ENCODE measurements at places on chromosomes 6 and 20. TPM values are rescaled to one million over a fixed set of nuclear protein-coding genes. Genes with fewer than 3 reads are reported as not detected.

DNA sequence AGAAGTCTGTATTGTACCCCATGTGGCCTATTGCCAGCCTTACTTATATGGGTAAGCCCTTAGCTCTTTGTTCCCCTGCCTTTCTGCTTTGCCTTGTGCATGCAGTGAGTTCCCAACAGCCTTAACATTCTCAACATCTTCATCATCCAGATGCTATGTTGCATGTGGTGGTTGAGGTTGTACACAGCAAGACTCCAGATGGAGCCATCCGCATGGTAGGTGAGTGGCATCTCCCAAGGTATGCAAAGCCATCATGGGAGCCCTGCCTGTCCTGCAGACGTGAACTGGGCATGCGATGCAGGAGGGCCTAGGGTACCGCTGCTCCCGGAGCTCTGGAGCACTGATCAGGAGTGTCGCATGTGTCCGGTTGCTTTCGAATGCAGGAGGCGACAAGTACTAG, 16.1 kb downstream of the CEP43 start:
- no peak for DNase-seq

DNA sequence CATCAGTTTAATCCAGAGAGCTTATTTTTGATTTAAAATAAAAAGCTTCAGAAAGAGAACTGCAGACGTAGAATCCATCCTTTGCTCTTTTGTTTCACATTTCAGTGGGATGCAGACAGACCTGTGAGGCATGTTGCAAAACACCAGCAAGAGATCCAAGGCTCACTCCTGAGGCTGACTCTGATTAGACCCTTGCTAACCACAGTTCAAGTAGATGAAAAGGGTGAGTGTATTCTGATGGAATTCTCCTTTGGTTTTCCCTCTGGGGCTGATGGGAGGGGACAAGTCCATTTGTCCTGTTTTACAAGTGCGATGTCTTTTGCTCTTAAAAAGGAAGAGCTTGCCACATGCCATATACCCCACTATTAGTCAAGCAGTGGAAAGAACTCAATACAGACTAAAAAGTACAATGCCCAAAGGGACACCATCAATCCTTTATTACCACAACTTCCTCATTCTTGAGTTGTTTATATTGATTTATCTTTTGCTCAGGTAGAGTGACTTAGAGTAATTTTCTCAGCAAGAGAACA, 772.7 kb downstream of the MAFB start:
- DNase-seq = no peak

GRCh38 chr6:32815996-32816395, 806 bp downstream of the HLA-DOB start:
- no peak for DNase-seq

DNA sequence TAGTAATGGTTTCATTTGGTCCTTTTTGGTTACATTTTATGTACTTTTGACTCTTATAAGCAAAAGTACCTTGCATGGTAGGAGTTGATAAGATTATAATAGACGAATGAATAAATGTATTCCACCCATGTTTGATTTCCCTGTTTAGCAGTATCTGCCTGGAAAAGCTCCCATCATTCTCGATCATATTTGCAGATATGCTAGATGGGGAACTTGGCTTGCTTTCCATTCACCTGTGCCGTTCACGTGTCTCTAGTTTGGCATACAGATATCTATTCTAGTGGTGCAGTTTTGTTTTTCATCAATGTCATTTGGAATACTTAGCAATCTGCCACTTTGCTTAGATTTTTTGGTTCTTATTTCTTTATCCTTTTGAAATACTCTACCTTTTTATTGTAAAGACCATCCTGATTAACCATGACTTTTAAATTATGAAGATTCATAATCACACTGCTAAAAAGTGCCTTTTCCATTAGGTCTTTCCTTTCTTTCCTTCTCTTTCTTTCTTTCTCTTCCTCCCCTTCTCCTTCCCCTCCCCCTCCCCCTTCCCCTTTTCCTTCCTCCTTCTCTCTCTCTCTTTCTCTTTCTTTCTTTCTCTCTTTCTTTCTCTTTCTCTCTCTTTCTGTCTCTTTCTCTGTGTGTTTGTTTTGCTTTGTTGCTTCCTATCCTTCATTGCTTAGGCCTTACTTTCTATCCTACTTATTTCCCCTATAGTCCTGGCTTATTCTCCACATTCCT, 40.4 kb downstream of the ANKS1A start:
- no peak for DNase-seq

DNA sequence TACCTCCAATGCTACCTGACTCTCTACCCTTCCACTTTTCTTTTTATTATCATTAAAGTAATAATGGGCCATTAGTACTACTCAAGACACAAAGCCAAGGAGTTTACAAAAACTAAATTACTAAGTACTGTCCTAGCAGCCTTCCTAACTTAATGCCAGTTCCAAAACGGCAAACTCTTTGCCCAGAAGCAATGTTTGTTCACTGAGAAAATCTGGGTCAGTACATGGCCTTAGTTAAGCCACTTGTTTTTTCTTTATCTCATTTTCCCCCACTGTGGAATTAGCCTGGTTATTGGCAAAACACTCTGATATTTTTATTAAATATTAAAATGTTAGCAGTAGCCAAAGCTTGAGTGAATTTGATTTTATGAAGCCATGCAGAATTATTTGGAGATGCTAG, 242.4 kb downstream of the KCNQ5 start:
- DNase-seq = no peak

- DNase-seq = no peak
Observed at GRCh38 chr20:41574802-41575389, 43.3 kb downstream of the CHD6 start.

GRCh38 chr6:21382821-21383449, 210.6 kb upstream of the SOX4 start:
- no peak for DNase-seq

DNA sequence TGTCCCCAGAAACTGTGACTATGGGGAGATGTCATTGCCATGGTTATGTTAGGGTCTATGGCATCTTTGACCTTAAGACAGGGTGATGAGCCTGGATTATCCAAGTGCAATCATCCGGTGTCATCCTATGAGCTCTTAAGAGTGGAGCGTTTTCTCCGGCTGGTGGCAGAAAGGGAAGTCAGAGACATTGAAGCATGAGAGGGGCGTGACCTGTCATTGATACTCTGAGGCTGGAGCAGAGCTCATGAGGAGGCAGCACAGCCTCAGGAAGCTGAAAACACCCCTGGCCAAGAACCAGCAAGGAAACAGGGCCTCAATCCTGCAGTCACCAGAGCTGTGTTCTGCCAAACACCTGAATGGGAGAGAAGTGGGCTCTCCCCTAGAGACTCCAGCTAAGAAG, 59.6 kb downstream of the ANKRD60 start:
- no peak for DNase-seq

DNA sequence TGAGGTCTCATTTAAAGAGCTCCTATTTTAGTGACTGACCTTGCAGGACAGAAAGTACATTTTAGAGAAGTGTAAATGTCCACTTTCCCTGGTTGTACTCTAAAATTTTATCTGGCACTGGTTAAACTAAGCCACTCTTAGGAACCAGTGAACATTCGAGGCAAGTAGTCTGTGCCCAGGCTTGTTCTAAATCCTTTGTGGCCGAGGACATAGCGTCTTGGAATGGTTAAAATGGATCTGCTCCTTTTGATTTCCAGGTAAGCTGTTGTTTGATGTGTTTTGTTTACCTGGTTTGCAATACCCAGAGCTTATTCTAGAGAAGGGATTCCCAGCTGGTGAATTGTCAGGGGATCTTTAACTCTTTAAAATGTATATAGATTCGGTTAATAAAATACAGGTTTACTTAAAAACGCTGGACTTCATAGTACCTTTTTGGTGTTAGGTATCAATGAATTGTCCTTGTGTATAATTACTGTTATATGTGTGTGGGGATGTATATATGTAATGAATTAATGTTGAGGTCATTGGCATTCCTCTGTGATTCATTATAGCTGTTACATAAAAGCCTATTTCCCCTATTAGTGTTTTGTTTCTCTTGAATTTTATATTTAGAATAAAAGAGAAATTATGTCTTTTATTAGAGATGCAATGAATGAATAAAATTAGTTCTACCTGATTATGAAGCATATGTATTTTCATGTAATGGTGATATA, 15.8 kb downstream of the SNX9 start:
- DNase-seq = no peak

DNA sequence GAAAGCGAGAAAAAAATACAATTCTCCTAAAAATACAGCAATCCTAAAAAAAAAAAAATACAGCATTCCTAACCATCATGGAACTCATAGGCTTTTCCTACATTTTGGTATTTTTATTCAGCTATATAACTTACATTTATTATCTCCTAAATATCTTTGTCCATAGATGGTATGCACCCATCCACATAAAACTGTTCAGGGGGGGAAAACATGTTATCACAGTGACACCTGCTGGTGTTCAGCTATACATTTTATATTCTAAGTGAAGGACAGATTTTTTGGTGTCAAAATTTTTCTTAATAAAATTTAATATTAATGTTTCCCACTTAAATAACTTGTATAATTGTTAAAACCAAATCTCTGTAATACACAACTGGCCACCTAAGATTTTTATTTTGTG, 58.0 kb downstream of the BLOC1S5 start:
- peak; percentile 53 for DNase-seq

GRCh38 chr6:101281266-101281665, 112.2 kb upstream of the GRIK2 start:
- DNase-seq = no peak

GRCh38 chr20:25706793-25707192, 10.1 kb upstream of the ZNF337 start:
- DNase-seq = no peak

DNA sequence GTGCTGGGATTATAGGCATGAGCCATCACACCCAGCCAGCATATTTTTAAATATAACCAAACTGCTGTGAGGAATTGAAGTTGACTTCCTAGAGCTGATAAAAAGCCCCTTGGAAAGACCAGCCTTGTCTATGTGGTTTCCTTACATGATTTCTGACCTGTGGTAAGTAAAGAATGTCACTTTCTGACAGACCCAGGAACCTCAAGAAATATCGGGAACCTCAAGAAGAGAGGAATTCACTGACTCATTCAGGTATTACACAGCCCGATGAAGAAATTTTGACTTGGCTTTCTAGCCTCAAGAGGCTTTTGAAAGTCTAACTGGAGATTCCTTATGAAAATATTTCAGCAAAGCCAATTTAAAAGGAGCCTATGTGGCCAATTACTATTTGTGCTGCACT, 71.8 kb downstream of the FOXF2 start:
- DNase-seq = no peak

- DNase-seq = no peak
Observed at GRCh38 chr20:23118144-23118543, 32.0 kb upstream of the CD93 start.

DNA sequence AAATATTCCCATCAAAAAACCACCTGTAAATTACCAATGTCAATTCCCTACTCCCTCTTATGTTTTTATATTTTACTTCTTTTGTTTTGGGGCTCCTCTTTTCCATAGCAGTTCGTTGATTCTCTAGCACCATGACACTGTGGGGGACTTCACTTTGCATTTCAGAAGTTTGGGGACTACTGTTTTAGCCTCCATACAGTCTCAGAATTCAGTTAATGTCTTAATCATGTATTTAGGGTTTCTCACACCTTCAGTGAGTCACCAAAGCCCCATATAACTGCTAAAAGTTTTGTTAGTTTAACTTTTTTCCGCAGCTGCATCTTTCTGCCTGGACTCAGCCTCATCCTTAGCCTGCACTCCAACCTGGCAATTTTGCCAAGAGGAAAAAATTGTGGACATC, 20.7 kb upstream of the AIG1 start:
- DNase-seq = no peak

DNA sequence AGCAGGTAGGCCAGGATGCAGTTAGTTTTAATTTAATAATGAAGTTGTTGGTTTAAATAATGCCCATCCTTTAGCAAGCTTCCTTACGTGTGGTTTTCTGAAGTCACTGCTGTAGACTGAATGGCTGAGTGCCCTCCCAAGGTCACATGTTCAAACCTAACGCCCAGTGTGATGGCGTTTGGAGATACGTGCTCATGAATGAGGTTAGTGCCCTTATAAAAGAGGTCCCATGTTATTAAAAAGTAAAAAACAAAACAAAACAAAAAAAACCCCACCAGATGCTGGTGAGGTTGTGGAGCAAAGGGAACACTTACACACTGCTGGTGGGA, 16.3 kb downstream of the LRP11 start:
- no peak for DNase-seq

DNA sequence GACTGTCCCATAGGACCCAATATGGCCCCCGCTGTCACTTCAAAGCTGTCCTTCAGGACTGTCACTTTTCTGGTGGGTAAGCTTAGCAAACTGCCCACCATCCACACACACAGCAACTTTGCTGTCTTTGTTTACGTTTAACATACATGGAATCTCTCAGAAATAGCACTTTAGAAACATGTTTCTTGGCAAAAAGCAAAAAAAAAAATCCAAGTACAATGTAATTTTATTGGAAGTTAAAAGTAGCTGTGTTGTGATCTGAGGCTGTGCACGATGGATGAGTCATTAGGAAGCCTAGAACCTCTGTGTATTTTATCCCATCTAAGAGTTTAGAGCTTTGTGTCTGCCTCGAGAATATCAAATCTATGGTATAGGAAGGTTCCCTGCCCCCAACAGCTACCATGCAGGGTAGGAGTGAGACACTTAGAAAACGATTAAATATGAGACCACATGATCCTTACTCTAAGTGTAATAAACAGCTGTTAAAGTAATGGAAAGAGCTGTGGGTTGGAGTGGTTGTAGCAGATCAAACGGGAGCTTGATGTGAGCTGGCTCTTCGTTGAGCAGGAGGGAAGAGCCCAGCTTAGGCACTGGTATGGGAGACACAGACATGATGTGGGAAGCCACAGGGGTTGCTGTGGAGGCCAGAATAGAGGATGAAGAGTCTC, 119.5 kb downstream of the PLEKHG1 start:
- no peak for DNase-seq

DNA sequence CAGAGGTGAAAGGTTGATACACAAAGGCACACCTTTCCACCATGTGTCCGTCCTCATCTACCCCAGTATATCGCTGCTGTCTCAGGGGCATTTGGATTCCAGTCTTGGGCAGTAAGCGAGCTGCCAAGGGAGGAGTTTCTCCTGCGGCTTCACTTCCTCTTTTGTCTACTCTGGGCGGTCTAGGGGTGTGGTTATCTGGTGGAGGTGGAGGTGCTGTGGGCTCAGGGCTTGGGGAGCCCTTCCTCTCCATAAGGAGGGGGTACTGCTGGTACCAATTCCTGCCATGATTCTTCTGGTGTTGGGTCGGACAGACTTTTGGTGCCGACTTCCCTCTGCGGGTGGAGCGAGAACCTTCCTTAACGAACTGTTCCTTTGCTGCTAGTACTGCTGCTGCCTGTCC, 31.9 kb upstream of the FABP7 start:
- no peak for DNase-seq

SOX18 gene
- 11.5 TPM for polyA plus RNA-seq

OLIG3 gene
- polyA plus RNA-seq = not detected

RSPO3 gene
- polyA plus RNA-seq = 5.6 TPM

COX4I2 gene
- 33.8 TPM for polyA plus RNA-seq

PPP1R16B gene
- 10.8 TPM for polyA plus RNA-seq

HRH3 gene
- polyA plus RNA-seq = not detected

HLA-DPA1 gene
- 46.7 TPM for polyA plus RNA-seq

POM121L2 gene
- polyA plus RNA-seq = not detected

PPIL6 gene
- polyA plus RNA-seq = 15.1 TPM

CLPSL1 gene
- not detected for polyA plus RNA-seq

SLC4A11 gene
- 0.84 TPM for polyA plus RNA-seq

ELOVL4 gene
- polyA plus RNA-seq = 1.7 TPM

ARFGEF3 gene
- polyA plus RNA-seq = 6.9 TPM

SLC44A4 gene
- 16.8 TPM for polyA plus RNA-seq

HLA-F gene
- 22.5 TPM for polyA plus RNA-seq

GRM1 gene
- 0.06 TPM for polyA plus RNA-seq

TRIM40 gene
- not detected for polyA plus RNA-seq

VGLL2 gene
- not detected for polyA plus RNA-seq
